Esophagus muscularis mucosa (tissue), 4 donors: ENCODE measurements at places on chromosomes 6 and 20.
A peak's percentile ranks its signal among the peaks of the same experiment; 100 is the strongest.

GRCh38 chr6:158461954-158462353 lies 97.9 kb upstream of the TMEM181 start:
- no peak for DNase-seq
- peaks cover 62% of the 10 kb centered on the region for H3K36me3 ChIP-seq
- no peak overlapping the region for H3K4me3 ChIP-seq
- no peaks in the 10 kb centered on the region for H3K27me3 ChIP-seq
- no peak overlapping the region for H3K27ac ChIP-seq

- H3K36me3 ChIP-seq = no peaks in the 10 kb centered on the region
- H3K4me3 ChIP-seq = no peak overlapping the region
- no peak overlapping the region for H3K27ac ChIP-seq
Measured at GRCh38 chr6:70398783-70399728, 14.3 kb upstream of the FAM135A start.

- no peaks in the 10 kb centered on the region for H3K36me3 ChIP-seq
- peaks cover 20% of the 10 kb centered on the region for H3K4me1 ChIP-seq
- no peak overlapping the region for H3K27ac ChIP-seq
- H3K4me3 ChIP-seq = no peak overlapping the region
- DNase-seq = peak; percentile 74
Measured at GRCh38 chr20:23254034-23254433, 96.6 kb upstream of the NXT1 start.

GRCh38 chr6:47276377-47276776 lies 33.3 kb downstream of the TNFRSF21 start:
- H3K4me1 ChIP-seq = peaks cover 16% of the 10 kb centered on the region
- no peak for DNase-seq

DNA sequence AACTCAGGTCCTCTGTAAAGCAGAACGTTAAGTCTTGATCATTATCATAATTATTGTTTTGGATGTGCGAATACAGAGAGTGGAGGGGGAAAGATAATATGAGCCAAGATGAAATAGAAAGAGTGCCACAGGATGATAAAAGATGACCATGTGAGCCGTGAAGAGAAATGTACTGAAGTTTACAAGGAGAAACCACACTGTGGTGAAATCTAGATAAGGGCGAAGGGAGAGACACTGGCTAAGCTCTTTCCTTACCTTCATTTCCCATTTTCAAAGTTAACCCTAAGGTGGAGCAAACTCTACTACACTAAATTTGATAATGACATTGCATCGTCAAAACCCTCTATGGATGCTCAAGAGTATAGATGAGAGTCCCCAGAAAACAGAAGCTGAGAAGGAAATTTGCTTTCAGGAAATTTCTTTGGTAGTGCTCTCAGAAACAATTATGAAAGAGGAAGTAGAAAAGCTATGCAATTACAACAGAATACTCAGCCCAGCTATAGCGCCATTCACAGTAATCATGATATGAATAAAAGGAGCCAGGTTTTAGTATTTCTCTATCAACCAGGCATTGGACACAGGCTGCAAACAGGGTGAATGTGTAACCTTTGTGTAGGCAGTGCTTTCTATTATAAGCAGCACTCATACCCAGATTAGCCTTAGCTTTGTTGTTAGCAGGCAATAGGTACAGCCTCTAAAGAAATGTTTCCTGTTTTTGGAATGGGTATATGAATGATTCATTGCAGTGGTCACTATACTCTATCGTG lies 1080.7 kb downstream of the GRIK2 start:
- no peaks in the 10 kb centered on the region for H3K4me1 ChIP-seq
- no peaks in the 10 kb centered on the region for H3K27me3 ChIP-seq
